ENCODE measurements at places on chromosomes 5 and 9.
A peak's percentile ranks its signal among the peaks of the same experiment; 100 is the strongest.

- H3K4me1 ChIP-seq: no peaks in the 10 kb centered on the region
- DNase-seq: no peak
- H3K27me3 ChIP-seq: no peaks in the 10 kb centered on the region
- H3K36me3 ChIP-seq: no peaks in the 10 kb centered on the region
Observed at GRCh38 chr5:180194410-180195345, 14.3 kb downstream of the RASGEF1C start.

- H3K4me1 ChIP-seq: peaks cover 6% of the 10 kb centered on the region
- no peaks in the 10 kb centered on the region for H3K27me3 ChIP-seq
- H3K4me3 ChIP-seq: no peak overlapping the region
- H3K36me3 ChIP-seq: no peaks in the 10 kb centered on the region
- DNase-seq: no peak
- H3K27ac ChIP-seq: no peak overlapping the region
Observed at GRCh38 chr9:106799152-106799551, 63.8 kb upstream of the ZNF462 start.

DNA sequence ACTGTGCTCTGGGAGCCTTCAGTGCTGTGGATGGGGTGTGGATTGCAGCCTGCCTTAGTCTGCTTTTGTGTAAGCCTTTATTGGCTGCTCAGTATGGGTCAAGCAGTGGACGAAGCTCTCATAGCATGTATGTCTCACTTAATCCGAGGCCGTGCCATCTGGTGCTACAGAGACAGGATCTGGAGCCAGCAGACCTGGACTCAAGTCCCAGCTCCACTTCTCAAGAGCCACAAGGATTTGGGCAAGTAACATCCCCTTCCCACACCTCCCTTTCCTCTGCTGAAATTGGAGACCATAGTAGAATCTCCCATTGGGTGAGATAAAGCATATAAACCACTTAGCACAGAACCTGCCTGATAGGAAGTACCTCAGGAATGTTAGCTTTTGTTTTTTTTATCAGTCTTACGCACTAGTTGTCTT, 23.4 kb upstream of the LECT2 start:
- DNase-seq: no peak
- no peaks in the 10 kb centered on the region for H3K27me3 ChIP-seq
- peaks cover 8% of the 10 kb centered on the region for H3K4me1 ChIP-seq
- H3K27ac ChIP-seq: no peak overlapping the region
- H3K4me3 ChIP-seq: no peak overlapping the region

DNA sequence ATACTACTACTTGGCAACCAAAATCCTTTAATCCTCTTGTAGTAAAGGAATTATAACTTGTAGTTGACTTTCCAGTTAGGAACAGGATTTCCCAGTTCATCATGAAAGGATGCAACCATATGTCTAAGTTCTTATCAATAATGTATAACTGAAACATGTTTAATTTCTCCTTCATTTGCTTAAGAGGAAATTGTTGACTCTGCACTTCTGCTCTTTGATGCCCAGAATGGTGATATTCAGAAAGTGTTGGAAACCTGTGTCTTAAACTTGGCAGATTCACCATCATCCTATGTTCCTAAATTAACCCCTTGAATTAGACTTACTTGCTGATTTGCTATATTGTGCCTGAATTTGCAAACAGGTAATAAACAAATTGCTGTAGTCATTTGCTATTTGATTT, 201.5 kb downstream of the PTPRD start:
- H3K27ac ChIP-seq: no peak overlapping the region
- H3K4me1 ChIP-seq: no peaks in the 10 kb centered on the region
- no peak for DNase-seq
- H3K36me3 ChIP-seq: no peaks in the 10 kb centered on the region
- no peak overlapping the region for H3K4me3 ChIP-seq
- H3K27me3 ChIP-seq: no peaks in the 10 kb centered on the region

DNA sequence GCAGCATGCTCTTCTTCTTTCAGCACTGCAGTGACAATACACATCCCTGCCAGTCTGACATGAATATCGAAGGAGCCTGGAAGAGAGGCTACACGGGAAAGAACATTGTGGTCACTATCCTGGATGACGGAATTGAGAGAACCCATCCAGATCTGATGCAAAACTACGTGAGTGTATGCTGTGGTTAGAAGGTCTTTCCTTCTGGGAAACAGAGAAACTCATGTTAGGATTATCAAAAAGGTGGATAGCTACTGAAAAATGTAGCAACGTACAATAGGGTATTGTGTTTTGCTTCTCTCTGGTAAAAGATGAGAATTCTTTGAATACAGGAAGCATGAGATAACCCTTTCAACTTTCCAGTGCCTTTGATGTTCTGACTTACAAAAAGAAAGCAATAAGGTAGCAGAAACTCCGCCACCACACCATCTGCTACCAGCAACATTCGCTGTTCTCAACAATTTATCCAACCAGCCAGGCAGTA, 133.3 kb downstream of the PCSK5 start:
- peaks cover 10% of the 10 kb centered on the region for H3K4me1 ChIP-seq
- H3K36me3 ChIP-seq: no peaks in the 10 kb centered on the region
- H3K4me3 ChIP-seq: no peak overlapping the region
- no peak overlapping the region for H3K27ac ChIP-seq

DNA sequence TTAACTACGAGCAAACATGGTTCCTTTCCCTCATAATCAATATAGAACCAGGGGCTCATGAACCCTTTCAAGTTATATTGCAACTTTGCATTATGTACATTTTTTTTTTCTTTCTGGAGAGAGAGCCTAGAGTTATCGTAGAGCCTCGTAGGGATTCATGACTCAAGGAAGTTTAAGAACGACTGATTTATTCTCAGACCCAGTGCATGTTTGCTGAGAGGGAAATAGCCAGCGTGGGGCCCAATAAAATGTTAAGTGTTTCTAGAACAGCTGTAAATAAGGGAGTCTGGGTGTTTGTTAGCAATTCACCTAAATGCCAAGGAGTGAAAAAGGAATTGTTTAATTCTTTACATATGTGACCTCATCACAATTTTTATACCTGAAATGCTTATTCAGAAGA, 119.0 kb upstream of the KLF9 start:
- no peaks in the 10 kb centered on the region for H3K36me3 ChIP-seq
- H3K27ac ChIP-seq: no peak overlapping the region
- DNase-seq: no peak
- H3K27me3 ChIP-seq: no peaks in the 10 kb centered on the region
- no peak overlapping the region for H3K4me3 ChIP-seq

DNA sequence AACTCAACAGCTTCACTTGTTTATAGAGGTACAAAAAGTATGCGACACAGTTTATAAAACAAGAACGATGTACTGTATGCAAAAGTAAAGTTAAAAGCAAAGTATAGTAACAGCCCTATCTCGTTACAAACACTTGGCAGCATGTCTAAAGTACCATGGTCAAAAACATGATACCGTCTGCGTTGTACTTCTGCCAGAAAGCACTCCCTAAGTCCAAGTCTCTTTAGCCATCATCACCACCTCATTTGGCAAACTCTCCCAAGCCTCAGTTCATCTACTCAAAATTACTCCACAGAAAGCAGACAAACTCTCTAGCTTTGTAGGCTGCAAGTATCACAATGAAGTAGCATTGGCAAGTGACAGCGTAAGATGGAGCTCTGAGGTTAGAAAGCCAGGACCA, 73.4 kb downstream of the NFIB start:
- peaks cover 40% of the 10 kb centered on the region for H3K4me1 ChIP-seq
- DNase-seq: no peak
- H3K27me3 ChIP-seq: no peaks in the 10 kb centered on the region
- peak overlapping the region; percentile 27 for H3K27ac ChIP-seq

- H3K27ac ChIP-seq: no peak overlapping the region
- H3K4me1 ChIP-seq: peaks cover 17% of the 10 kb centered on the region
- no peaks in the 10 kb centered on the region for H3K36me3 ChIP-seq
- no peak overlapping the region for H3K4me3 ChIP-seq
Observed at GRCh38 chr5:173915310-173916014, 27.3 kb downstream of the CPEB4 start.

DNA sequence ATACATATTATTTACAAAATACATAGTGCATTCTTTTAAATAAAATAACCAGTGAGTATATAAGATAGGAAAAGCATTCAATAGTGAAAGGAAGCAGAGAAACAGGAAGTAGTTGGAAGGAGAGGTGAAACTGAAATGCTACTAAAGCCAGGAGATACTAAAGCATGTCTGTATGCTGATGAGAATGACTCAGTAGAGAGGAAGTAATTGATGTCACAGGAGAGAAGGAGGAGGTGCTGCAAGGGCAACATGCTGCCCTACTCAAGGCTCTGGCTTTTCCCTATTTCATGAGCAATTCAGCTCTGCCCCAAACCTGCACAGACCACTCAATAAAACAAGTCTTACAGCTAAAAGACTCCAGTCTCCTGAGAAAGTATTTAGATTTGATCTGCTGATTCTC, 108.5 kb upstream of the TXNDC8 start:
- no peak overlapping the region for H3K4me3 ChIP-seq
- DNase-seq: no peak
- H3K27ac ChIP-seq: no peak overlapping the region
- no peaks in the 10 kb centered on the region for H3K27me3 ChIP-seq

- no peak overlapping the region for H3K4me3 ChIP-seq
- no peaks in the 10 kb centered on the region for H3K27me3 ChIP-seq
- peaks cover 22% of the 10 kb centered on the region for H3K4me1 ChIP-seq
- H3K36me3 ChIP-seq: no peaks in the 10 kb centered on the region
Observed at GRCh38 chr5:37893434-37894134, 53.7 kb upstream of the GDNF start.

DNA sequence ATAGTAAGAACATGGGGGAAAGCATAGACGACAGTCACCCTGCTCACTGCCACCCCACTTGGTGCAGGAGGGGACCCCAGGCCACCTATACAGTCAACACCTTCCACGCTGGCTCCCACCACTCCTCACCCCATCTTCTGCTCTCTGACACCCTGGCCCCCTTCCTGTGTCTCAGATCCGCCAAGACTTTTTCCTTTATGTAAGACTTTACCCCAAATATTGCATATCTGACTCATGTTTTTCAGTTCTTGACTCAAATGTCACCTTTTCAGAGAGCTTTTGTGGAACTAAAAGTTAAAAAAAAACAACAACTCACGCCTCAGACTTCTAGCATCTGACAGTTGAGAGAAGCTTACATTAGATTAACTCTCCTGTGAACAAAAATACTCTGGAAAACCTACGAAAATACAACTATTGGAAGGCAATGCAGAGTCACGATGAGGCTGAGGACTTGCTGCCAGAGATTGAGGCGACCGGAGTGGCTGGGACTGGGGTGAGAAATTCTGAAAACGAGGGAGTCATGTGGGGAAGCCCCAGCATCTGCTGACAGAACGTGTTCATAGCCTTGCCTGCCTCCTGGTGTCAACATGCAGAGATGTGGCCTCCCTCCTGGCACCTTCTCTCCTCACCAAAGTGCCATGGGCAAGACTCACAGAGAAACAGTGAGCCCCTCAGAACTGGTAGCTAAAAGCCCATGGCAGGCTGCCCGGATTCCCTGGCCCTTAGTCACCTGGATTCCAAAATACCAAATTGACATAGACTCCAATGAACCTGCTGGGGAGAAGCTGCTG, 22.4 kb upstream of the FCN2 start:
- no peak overlapping the region for H3K27ac ChIP-seq
- H3K36me3 ChIP-seq: no peaks in the 10 kb centered on the region
- H3K27me3 ChIP-seq: peaks cover 33% of the 10 kb centered on the region
- H3K4me3 ChIP-seq: no peak overlapping the region

- no peak for DNase-seq
- no peak overlapping the region for H3K4me3 ChIP-seq
Observed at GRCh38 chr5:158414780-158415179, 555.8 kb upstream of the CLINT1 start.

DNA sequence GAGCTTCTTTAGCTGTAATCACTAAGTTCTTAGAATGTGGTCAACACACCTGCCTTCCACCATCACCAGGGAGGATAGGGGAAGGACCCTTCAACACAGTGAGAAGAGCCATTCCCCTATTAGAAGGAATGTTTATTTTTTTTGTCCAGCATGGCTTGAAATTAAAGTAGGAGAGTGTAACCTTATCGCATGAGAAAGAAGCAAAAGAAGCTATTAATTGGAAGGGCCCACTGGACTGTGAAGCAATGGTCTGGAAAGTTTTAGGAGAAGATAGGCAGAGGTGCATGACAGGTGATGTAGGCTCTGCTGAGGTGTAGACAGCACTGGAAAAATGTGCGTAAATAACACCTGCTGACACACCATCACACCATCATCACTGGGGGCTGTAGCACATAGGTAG, 1526.0 kb downstream of the MAT2B start:
- no peaks in the 10 kb centered on the region for H3K36me3 ChIP-seq
- no peak for DNase-seq
- no peaks in the 10 kb centered on the region for H3K27me3 ChIP-seq
- no peaks in the 10 kb centered on the region for H3K4me1 ChIP-seq

- H3K4me1 ChIP-seq: peaks cover 17% of the 10 kb centered on the region
- DNase-seq: no peak
- H3K4me3 ChIP-seq: no peak overlapping the region
Observed at GRCh38 chr9:123338710-123339665, 17.0 kb upstream of the CRB2 start.

GRCh38 chr5:142301540-142301939, 23.3 kb downstream of the SPRY4 start:
- no peaks in the 10 kb centered on the region for H3K27me3 ChIP-seq
- H3K27ac ChIP-seq: no peak overlapping the region
- no peaks in the 10 kb centered on the region for H3K4me1 ChIP-seq
- no peaks in the 10 kb centered on the region for H3K36me3 ChIP-seq
- no peak overlapping the region for H3K4me3 ChIP-seq

- no peak for DNase-seq
- no peaks in the 10 kb centered on the region for H3K36me3 ChIP-seq
- H3K4me3 ChIP-seq: no peak overlapping the region
- H3K27ac ChIP-seq: no peak overlapping the region
- peaks cover 3% of the 10 kb centered on the region for H3K27me3 ChIP-seq
- peaks cover 3% of the 10 kb centered on the region for H3K4me1 ChIP-seq
Observed at GRCh38 chr9:6219981-6220380, 4.4 kb downstream of the IL33 start.

GRCh38 chr9:130129432-130130061, 42.7 kb upstream of the NCS1 start:
- no peak overlapping the region for H3K4me3 ChIP-seq
- peaks cover 23% of the 10 kb centered on the region for H3K4me1 ChIP-seq
- DNase-seq: no peak
- H3K36me3 ChIP-seq: peaks cover 11% of the 10 kb centered on the region

- H3K4me1 ChIP-seq: peaks cover 19% of the 10 kb centered on the region
- H3K27me3 ChIP-seq: no peaks in the 10 kb centered on the region
- DNase-seq: no peak
- H3K4me3 ChIP-seq: no peak overlapping the region
Observed at GRCh38 chr5:133420440-133421301, 191.7 kb downstream of the FSTL4 start.

- H3K36me3 ChIP-seq: no peaks in the 10 kb centered on the region
- peaks cover 60% of the 10 kb centered on the region for H3K27me3 ChIP-seq
- DNase-seq: no peak
Observed at GRCh38 chr9:21395778-21396717, 10.8 kb upstream of the IFNA2 start.

- no peak for DNase-seq
- H3K27ac ChIP-seq: no peak within 1 kb of the TSS
Observed at GRCh38 chr9:137077010-137077747, at the start of gene UAP1L1. TSS of gene UAP1L1 (plus strand) at chr9:137077517. CDS start at chr9:137077533, 16 bp downstream.
